ENCODE measurements at places on chromosomes 5 and 9.

DNA sequence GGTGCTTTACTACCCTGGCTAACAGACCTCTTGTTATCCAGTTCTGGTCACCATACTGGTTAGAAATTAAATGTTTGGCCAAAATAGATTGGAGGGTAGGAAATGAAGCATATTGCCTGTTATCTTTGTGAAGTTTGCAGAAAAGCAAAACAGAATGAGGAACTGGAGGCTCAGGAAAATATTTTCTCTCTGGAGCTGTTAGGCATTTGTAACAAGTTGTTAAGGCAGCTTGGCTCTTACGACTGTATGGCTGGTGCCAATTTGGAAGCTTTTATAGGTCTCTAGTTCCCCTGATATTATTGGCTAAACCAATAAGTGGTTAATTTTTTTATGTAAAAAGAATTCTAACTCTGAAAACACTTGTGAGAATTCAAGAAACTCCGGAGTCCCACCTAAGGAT is 35.8 kb downstream of the CDH6 start:
- no peak for DNase-seq

GRCh38 chr9:90070931-90071660 is 466.3 kb downstream of the GADD45G start:
- no peak for DNase-seq

- DNase-seq, result no peak
Measured at GRCh38 chr5:136028782-136029742, at the start of gene TGFBI. Gene TGFBI (plus strand): TSS chr5:136028988. CDS start chr5:136029056, 68 bp downstream.

DNA sequence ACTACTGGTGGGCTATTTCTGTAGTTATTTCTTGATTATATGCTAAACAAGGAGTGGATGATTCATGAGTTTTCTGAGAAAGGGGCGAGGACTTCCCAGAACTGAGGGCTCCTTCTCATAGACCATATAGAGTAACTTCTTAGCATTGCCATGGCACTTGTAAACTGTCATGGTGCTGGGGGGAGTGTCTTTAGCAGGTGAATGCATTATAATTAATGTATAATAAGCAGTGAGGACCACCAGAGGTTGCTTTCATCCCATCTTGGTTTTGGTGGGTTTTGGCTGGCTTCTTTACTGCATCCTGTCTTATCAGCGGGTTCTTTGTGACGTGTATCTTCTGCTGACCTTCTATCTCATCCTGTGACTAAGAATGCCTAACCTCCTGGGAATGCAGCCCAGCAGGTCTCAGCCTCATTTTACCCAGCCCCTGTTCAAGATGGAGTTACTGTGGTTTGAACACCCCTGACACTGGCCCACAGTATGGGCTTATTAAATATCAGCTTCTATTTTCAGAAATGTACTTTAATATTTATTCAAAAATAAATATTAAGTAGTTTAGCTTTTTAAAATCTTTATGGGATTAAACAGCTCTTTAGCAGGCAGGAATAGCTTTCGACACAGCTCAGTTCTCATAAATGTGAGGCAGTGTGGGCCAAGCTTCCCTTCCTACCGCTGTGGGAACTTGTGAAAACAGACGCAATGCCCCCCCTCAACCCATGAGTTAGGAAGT is 44.4 kb downstream of the GALNT12 start:
- no peak for DNase-seq

DNA sequence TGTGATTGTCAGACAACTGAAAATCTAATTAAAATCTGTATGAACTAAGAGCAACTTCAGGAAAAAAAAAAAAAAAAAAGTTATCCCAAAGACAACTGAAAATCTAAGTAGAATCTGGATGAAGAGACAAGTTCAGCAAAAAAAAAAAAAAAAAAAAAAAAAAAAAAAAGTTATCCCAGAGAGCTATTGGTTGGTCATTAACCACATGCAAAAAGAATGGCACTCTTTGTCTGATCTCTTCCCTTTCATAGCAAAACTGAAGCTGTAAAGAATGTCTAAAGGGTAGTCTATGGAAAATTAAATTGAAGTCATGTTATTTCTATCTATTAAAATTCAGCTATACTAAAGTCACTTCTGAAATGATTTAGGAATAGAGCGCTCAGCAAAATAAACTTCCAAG is 32.9 kb downstream of the STRBP start:
- no peak for DNase-seq

DNA sequence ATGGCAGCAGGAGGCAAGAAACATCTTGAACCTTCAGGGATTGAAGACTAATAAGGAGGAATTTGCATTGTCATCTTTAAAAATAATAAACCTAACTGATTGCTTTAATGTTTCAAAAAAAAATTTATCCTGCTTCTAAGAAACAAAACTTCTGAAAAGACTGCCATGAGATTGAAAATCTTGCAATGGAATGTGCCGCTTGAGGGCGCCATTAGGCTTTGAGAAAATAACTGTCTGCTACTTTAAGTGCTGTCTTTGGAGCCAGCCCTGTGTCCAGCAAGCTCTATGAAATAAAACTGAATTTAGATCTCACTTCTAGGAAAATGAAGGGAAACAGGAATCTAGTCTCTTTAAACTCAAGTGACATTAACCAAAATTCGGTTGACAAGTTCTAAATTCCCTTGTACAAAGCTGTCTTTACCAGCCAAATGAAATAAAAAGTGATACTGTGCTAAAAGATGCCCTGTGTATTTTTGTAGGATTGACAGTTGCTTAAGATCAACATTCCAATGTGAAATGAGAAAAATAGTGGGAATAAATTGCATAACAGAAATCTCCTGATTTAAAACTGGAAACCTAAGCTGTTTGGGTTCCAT is 79.4 kb downstream of the ESM1 start:
- no peak for DNase-seq

DNA sequence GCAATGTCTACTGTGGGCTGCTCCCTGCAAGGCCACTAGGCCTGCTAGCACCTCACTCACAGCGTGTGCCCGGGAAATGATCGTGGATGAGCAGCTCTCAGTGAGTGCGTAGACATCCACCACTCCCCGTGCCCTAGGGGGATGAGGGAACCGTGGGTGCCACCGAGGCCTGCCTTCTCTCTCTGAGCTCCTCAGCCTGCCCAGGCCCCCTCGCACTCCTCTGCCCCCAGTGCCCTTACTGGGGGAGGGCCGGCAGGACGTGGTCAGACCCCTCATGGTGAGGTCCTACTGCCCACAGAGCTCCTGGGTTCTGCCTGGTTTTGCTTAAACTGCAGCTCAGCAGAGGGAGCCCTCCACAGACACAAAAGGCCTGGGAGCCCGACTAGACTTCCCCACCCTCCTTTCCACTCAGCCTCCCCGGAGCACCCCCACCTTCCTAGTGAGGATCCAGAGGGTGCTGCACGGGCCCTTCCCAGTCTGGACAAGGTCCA is 220.0 kb downstream of the CACNA1B start:
- no peak for DNase-seq
